Kidney epithelial cell (primary cell): ENCODE measurements at places on chromosomes 1 and 21. TPM values are rescaled to one million over a fixed set of nuclear protein-coding genes. Genes with fewer than 3 reads are reported as not detected.

GRCh38 chr1:8602471-8603219 is 214.8 kb downstream of the RERE start:
- no peak for DNase-seq

- DNase-seq, result no peak
These were observed 257.7 kb downstream of the ATG4C start for GRCh38 chr1:63041660-63042059.

GRCh38 chr21:45912611-45913417 is 68.8 kb upstream of the COL6A1 start:
- no peak for DNase-seq

The CELA2B gene
- not detected in 2 replicates for total RNA-seq

The ST6GALNAC5 gene
- total RNA-seq, result 9.4 and 10.8 TPM in 2 replicates
